Hematopoietic multipotent progenitor cell treated with erythropoietin and hydrocortisone succinate and interleukin-3 and kit ligand, for 15 days (in vitro differentiated cells): ENCODE measurements at places on chromosomes 7 and 10.

DNA sequence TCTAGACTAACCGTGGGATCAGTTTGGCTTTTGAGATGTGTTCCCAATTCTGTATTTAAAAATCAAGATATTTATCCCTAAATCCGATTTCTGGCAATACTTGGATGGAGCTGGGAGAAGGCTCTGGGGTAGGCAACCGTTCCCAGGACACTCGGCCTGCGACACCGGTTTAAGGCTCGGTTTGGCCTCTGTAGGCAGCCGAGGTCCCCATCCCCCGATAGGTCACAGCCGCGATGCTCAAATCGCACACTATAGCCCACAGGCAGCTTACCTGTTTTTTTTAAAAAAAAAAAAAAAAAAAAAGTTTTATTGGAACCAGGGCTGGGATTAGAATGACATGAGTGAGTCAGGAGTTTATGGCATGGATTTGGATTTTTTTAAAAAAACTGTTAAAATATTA, 729 bp upstream of the TAF3 start:
- no peak for DNase-seq

DNA sequence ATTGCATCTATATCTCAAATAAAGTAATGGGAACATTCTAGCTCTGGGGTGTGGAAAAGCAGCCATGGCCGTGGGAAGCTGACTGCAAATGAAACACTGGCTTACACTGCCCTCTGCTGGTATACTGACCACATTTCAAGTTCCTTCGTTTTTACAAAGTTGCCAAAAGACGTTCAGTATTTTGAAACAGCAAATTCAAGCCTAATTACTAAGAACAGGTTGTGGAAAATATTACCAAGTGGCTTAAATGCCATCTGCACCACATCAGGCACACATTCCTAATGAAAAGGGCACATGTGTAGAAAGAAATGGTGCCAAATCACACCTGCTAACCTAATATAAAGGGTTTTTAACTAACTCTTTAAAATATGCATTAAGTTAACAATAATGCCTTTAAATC, 83.9 kb downstream of the JAZF1 start:
- DNase-seq = peak; percentile 77

DNA sequence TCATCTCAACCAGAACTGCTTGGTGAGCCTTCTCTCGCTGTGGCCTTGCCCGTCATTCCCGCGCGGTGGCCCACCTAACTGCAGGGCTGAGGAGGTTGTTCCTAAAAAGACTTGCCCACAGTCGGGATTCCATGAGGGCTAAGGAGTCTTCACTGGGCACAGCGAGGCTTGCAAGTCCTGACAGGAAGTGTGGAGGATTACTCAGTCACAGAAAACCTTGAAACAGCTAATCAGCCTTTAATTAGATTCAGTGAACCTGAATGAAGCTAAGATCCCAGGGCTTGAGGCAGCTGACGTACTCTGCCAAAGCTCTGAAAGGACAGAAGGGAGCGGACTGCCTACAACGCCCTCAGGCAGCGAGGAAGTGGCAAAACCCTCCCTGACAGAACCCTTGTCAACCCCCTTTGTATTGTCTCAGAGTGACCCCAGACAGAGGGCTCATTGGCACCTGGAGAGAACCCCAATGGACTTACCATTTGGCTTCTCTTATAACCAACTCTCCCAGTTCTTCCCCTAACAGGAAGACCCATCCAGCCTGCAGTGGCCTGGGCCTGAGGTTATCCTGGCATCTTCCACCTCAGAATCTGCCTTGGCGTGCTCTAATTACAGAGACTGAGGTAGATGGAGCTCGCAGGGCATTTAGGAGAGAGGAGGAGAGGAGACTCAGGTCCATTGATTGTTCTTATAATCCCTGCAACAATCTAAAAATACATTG, 2.5 kb upstream of the LAMB4 start:
- DNase-seq = no peak

- no peak for DNase-seq
Observed at GRCh38 chr10:35208949-35209613, 82.4 kb downstream of the CREM start.

- no peak for DNase-seq
Observed at GRCh38 chr7:27132214-27132613, 1.7 kb upstream of the HOXA4 start.

DNA sequence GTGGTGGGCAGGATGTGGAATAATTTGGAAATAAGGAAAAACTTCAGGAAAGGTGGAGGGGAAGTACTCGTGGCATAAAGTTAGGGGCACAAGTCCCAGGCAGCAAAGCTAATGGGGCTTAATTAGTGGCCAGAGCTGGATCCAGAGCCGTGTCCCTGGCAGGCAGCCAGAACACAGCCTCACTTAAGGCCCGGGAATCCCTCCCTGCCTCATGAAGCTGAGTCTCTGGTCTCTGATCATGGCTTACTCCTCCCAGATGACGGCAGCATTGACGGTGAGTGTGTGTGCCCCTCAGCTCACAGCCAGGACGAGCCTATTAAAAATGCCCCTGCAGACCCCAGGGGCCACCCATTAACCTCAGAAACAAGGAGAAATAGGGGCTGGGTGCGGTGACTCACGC, 48.2 kb upstream of the NPTX2 start:
- DNase-seq = no peak

GRCh38 chr7:126228356-126229061, 1024.2 kb downstream of the GRM8 start:
- DNase-seq = no peak

DNA sequence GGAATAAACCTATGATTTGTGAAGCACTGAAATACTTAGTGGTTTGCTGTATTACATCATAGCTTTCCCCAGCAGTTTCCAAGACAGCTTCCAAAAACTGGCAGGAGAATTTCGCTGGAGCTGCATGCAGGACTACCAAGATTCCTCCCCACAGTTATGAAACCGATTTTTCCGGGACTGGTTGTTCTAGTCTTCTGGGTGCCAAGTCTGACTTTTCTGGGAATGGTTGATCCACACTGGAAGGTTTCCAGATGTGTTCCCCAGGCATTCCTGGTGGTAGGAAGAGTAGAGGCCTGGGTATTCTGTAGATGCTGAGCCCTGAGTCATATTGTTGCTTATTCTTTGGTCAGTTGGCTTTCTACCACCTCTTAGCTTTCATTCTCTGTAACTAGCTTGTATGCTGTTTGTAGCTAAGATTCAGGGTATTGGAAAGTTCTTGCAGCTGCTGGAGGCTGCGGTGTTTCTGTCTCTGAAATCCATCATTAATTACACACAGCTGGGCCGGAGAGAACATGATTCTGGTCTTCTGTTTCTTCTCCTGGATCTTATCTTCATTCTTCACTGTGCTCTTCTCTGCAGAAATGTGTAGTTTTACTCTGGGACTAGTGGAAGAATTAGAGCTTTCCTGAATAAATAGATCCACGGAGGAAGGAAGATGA, 6.3 kb downstream of the ABCC2 start:
- DNase-seq = no peak

- DNase-seq = no peak
Observed at GRCh38 chr10:42924484-42924883, 141.9 kb downstream of the BMS1 start.

DNA sequence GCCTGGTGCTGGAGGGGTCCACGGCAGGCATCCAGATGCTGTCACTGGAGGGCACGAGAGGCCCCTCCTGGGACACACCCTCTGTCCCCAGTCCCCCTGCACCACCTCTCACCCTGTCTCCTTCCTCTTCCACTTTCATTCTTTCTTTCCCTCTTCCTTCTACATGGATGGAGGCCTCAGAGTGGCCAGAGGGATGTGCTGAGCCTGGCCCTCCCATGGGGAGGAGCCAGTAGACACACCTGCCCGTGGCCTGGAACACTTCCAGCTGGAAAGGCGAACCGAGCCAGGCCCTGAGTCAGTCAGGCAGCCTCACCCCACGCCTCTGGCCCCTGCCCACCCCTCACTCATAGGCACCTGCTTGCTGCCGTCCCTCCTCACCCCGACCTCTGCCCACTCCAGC, 55.9 kb upstream of the MXI1 start:
- peak; percentile 86 for DNase-seq

DNA sequence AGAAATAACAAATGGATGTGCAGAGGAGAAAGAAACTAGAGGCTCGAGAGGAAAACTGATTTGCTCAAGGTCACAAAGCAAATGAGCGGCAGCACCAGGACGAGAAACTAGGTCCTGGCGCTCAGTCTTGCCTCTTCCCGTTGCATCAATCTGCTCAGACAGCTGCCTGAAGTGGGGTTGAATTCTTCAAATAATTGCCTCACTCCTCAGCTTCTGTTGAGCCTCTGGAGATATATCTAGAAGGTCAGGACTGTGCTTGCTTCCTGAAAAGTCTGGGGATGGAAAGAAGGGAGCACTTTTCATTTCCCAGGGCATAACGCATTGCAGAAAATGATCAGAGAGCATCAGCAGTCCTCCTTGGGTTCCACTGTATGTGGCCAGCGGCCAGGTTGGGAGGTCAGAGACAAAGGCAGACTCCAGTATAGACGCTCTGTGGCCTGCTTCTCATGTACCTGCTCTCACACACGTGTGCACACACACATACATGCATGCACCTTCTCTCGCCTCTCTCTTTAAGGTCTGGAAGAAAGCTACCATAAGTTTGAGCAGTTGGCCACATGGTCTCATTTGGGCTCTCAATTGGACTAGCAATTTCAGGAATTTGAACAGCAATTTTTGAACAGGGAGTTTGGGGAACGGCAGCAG, 83.7 kb upstream of the DUSP5 start:
- no peak for DNase-seq

DNA sequence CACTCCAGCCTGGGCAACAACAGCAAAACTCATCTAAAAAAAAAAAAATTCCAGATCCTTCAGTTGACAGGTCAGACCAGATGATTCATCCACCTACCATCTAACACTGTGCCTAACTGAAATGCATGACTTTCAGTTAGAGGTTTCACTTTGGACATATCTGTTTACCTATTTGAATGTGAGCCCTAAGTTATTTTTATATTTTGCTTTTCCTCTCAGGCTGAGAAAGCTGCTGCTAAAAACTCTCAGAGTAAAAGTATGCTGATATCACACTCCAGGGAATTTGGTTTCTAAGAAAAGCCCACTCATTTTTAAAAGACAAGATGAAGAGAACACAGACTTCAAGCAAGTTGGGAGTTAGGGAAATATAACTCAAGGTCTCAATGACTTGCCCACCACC, 126.0 kb downstream of the SGMS1 start:
- DNase-seq = no peak

GRCh38 chr7:129188372-129188891, at the start of gene SMO:
Gene SMO (plus strand): TSS chr7:129188633. CDS start chr7:129189152, 519 bp downstream.
- no peak for DNase-seq

DNA sequence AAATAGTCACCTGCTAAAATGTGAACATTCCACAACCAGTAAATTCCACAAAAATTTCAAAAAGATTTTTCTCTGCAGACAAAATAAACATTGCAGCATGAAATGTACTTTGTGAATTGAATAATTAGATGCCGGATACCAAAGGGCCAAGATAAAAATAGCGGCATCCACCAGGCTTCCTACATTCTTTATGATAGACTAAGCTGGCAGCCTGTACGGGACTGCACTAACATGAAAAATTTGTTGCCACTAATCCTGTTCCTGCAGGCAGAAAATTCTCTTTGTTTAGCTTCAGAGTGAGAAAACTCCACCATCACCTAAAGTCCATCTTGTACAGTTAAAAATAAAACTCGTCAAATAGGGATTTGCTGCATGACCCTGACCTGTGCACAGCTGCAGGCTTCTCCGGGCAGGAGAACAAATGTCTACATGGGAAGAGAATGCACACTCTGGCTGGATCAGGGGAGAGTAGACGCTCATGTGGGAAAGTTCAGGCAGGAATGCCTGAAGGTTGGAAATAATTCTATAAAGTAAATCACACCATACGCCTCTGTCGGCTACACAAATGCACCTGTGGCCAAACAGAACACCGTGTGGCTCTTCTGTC, 15.6 kb upstream of the ADO start:
- no peak for DNase-seq

DNA sequence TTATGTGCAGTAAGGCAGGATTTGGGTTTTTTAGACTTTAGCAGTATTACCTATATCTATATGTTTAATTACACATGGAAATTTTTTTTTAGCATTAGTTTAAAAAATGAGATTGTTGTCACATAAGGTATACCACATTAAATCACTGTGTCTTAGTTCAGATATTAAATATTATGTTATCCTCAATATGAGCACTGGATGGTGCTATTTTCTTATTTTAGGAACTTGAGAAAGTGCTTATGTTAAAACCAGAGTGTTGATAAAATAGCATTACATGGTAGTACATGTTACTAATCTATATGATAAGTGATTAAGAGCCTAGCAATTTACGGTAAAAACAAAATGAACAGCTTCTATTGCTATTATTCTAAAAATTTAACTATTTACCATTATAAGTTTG, 28.8 kb downstream of the MIOS start:
- peak; percentile 71 for DNase-seq

- no peak for DNase-seq
Observed at GRCh38 chr10:109464949-109465348, 458.4 kb downstream of the XPNPEP1 start.
